Stimulated activated CD4-positive, alpha-beta T cell treated with anti-CD3 and anti-CD28 coated beads, Interleukin-12 subunit alpha, Interleukin-12 subunit beta, amount 100 ng/mL, for 4 hours (primary cell): ENCODE measurements at places on chromosomes 6 and 20.

DNA sequence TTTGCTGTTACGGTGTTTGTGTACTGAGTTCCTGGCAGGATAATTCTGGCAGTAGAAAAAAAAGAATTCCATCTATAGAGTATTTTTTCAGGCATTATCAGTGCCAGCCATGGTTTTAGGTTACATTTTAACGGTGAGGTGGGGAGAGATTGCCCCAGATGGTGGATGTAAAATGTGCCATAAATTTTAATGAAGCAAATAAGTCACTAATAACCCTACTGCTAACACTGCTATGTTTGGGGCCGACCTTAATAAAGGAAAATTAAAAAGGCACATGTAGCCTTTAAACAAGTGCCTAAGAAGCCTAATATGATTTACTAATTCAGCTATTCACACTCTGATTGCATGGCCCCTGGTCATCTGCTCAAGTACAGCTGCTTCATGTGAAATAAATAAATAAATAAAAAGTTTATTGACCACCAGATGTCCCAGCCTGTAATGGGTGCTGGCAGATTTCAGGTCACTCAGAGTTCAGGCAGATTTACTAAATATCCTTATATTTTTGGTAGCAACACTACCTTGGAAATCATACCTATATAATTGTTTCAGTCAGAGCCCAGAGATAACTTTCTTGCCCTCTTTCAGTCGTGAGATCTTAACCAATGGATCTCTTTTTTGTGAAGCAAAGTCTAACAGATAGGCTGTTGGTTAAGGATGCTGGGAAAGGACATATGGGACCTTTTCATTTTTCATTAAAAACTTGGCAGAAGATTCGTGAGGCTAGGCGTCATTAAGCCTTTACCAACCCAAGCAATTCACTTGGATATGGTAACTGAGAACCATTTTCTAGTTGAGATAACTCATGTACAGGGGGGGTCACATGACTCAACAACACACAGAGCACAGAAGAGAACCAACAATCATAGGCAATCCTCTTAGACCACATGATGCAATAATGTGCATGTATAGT, 495.0 kb upstream of the NRSN1 start:
- DNase-seq: no peak

DNA sequence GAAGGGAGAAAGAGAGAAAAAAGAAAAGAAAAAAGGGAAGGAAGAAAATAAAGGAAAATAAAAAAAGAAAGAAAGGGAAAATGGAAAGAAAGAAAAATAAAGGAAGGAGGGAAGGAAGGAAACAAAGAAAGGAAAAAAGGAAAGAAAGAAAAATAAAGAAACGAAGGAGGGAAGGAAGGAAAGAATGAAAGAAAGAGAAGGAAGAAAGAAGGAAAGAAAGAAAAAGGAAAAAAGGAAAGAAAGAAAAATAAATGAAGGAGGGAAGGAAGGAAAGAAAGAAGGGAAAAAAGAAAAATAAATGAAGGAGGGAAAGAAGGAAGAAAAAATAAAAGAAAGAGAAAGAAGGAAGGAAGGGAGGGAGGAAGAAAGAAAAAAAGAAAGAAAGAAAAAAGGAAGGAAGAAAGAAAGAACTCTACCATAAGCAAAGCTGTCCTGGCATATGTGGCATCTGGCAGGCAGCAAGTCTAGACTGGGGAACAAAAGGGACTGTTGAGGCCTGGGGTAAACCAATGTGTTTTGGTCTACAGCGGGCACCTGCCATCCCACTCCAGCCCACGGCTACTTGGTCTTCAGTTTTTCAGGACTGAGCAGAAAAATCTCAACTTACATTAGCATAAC, 86.9 kb downstream of the TFAP2C start:
- no peak for DNase-seq

DNA sequence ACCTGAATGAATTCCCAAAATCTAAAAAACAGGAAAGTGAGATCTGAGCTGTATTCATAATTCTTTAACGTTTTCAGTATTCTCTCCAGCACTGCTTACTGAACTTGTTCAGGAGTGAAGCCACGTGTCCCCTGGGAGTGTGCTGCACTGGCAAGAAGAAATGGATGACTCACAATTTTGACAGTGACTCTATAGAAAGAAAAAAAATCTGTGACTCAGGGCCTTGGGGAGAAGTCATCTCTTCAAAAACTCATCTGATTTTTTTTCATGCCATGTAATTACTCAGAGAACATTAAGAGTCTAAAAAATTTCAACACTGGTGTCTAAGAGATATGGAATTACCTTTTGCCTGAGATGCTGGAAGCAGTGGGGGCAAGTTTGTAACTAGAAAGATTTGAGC, 39.7 kb downstream of the ANKEF1 start:
- no peak for DNase-seq

DNA sequence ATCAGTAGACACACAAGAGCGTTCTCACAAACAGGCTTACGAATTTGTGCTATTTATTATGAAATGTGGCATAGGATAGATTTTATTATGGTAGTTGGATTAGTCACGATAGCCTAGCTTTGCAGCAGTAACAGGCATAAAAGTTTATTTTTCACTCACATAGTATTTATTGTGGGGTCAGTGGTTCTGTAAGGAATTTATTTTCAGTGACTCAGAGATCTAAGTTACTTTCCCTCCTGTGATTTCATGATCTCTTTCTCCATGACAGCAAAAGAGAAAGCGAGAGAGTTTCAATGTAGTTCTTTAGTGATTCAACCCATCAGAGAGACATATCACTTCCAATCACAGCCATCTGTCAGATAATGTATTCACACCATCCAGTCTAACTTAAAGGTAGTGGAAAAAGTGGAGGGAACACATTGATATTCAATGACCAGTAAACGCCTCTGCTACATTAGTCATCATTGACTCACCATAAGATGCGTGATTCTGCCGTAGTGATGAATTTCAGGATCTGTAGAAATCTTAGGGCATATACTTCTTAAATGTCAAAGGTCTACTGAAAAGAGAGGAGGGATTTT, 605.5 kb downstream of the HDGFL1 start:
- DNase-seq: no peak

DNA sequence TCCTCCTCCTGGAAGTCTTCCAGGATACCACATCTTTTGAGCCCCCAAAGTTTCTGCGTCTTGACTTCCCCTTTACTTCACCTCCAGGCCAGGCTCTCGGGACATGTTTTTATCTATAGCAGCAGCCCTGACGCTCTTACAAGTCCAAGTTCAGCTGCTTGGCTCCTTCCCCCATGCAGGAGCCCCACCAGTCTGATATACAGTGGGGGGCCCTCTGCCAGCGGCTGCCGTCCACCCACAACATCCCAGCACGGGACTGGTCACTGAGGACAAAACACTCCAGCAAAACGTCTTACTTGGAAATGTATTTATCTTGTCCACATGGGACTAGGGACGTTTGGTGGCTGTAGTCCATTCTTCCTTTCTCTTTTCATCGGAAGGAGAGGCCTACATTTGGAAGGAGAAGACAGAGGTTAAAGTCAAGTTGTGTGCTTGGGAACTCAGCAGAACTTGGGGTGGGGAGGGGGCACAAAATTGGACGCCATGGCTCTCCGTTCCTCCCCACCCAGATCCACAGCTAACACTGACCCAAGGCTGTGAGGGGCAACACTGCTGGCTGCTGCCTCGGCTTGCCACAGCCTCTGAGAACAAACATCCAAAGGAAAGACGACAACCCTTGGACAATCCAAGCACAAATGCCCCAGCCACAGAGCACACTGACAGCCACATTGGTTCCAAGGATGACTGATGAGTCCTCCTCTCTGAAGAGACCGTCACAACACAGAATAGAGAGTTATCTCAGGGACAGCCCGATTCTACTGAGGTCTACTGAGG, 79.2 kb downstream of the PRND start:
- no peak for DNase-seq

DNA sequence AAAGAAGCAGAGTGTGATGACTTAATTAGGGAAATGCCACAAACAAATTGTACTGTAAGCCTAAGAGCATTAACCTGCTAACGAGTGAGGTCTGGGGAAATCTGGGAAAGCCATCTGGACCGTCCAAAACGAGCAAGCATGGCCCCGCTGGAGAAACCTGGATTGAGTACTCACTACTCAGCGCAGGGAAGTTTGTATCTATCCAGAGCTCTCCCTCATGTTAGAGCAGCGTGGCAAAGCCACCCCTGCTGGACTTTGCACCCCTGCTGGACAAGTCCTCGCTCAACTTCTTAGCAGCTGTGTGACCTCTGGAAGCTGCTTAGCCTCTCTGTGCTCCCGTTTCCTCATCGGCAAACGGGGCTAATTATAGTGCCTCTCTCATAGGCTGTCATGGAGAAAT, 37.3 kb downstream of the PSMG4 start:
- no peak for DNase-seq

GRCh38 chr20:6178537-6178936, 55.7 kb upstream of the FERMT1 start:
- DNase-seq: no peak

- DNase-seq: no peak
Observed at GRCh38 chr20:4637081-4637797, 84.5 kb upstream of the PRND start.

DNA sequence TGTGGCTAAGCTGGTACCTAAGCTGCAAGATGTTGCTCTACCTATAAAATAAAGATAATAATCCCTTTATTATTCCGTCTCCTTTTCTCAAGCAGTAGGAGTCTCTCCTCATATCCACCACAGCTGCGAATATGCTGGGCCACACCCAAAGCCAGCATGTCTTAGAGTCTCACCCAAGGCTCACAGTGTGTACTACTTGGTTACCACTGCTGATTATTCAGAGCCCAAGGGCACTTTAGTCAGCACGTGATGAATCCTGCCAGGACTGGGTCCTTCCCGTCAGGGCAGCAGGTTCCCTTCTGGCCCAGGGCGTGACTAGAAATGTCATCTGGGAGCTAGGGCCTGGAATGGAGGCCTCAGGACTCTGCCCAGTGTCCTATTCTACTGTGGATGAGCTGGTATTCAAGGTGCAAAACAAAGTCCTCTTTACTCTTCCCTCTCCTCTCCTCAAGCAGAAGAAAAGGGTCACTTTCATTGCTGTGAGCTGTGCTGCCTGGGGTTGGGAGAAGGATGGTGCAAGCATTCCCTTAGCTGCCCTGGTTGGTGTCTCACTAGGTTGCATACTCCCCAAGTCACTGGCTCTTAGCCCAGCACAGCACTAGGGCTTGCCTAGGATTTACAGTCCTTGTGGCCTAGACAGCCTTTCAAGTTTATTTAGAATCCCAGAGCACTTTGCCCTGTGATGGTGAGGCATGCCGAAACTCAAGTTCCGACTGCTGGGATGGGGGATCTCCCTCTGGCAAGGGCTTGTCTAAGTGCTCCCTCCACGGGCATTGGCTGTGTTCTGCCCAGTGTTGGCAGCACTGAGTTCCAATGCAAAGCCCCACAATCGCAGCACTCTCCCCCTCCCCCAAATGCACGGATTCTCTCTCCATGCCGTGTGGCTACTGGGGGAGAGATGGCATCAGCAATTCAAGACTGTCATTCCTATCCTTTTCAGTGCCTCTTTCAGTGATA, 320.2 kb downstream of the BTBD9 start:
- DNase-seq: no peak

DNA sequence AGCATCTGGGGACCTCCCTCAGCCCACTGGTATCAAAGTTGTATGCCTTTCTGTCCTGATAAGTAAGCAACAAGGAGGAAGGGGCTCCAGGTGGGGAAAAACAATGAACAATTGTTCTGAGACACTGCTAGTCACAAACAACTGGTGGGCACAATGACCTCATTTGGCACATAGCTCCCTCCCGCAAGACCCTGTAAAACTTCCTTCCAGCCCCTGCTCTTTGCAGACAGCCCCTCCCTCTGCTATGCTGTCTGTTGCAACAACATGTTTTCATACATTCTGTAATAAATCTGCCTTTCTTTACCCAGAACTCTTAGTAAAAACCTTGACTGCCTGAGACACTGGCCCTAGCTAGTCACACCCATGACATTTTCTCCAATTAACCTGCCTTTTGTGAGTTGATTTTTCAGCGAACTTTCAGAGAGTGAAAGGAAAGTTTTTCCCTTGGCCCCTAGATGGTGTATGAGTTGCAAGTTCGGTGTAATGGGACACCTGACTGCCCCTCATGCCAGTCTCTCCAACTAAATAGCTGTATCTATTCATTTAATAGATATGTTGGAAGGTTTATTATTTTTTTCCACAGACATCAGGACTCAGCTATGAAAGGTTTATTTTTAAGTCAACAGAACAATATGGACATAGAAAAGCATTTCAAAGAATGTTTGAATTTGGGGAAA, 142.3 kb upstream of the SLC22A16 start:
- no peak for DNase-seq

DNA sequence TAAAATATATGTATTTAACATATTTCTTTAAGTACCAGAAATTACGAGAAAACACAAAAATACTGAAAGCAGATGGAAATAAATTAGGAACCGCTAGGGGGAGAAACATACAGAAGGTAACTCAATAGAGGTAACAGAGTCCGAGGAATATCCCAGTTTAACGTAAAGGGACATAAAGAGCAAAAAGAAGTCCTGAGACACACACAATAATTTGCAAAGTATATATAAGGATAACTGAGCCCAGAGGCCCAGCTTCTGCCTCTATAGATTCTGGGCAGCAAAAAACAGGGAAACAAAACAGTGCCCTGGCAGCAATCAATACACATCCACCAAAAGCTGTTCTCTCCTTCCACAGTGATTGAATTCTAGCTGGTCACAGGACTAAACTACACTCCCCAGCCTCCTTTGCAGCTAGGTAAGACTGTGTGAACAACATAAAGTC, 15.1 kb downstream of the TBC1D32 start:
- DNase-seq: no peak

DNA sequence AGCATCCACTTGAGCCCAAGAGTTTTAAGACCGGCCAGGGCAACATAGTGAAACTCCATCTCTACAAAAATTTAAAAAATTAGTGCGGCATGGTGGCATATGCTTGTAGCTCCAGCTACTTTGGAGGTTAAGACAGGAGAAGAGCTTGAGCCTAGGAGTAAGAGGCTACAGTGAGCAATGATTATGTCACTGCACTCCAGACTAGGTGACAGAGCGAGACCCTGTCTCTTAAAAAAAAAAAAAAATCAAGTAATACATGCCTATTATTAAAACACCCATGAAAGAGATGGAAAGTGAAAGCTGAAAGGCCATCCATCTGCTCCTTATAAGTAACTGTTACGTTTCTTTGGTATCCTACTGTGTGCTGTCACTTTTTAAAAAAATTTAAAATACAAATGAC, 66.4 kb downstream of the FKBP5 start:
- DNase-seq: no peak

GRCh38 chr20:39048000-39048696, 86.0 kb downstream of the DHX35 start:
- DNase-seq: peak; percentile 65

DNA sequence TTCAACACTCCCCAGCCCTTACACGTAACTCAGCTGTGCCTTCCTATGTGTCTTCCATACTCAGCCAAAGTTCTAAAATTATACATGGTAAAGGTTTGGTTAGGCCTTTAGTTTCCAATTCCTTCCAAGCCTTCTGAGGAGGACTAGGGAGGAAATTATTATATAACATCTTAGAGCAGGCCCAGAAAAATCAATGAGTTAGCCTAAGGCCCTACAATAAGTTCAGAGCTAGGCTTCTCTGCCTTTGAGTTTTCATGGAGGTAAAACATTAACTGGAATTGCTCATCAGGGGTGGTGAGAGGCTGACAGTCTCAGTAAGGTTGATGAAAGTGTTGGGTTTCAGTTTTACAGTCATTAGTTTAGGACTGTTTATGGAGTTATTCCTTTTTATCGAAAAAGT, 286.0 kb downstream of the ADGB start:
- DNase-seq: no peak

- no peak for DNase-seq
Observed at GRCh38 chr6:2884804-2885203, 18.3 kb downstream of the SERPINB9 start.

- no peak for DNase-seq
Observed at GRCh38 chr6:101722991-101723579, 329.6 kb downstream of the GRIK2 start.

GRCh38 chr20:17648791-17649730, 33.0 kb downstream of the RRBP1 start:
- DNase-seq: peak; percentile 15
